ENCODE measurements at places on chromosomes 12 and 14.

DNA sequence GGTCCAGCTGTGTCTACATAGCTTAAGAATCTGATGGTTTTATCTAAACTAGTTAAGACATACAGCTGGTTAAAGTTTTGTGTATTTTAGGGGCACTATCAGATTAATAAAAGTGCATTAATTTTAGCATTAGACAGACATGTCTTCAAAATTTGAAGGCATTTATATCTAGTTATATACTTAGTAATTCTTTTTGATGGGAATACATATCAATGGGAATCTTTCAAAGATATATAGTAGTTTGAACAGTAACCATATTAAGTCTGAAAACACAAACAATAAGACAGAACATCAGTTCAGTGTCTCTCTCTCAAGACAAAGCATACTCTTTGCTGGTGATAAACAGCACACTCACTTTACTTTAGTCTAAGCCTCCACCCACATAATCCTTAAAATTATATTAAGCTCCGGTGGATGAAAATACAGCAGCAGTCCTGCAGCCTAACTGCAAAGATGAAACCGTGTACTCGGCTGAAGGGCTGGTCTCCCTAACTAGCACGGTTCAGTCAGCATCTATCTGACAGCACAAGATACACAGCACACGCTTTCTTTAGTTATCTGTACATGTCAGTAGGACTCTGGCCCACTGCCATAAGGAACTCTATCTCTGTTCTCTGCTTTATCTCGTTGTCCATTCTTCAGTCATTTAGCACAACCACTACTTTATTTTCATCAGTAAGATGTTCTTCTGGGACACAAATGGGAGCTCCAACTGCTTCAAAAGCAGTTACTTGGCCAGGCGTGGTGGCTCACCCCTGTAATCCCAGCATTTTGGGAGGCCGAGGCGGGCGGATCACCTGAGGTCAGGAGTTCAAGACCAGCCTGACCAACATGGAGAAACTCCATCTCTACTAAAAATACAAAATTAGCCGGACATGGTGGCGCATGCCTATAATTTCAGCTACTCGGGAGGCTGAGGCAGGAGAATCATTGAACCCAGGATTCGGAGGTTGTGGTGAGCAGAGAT lies 80.5 kb downstream of the MED13L start:
- no peak for DNase-seq

DNA sequence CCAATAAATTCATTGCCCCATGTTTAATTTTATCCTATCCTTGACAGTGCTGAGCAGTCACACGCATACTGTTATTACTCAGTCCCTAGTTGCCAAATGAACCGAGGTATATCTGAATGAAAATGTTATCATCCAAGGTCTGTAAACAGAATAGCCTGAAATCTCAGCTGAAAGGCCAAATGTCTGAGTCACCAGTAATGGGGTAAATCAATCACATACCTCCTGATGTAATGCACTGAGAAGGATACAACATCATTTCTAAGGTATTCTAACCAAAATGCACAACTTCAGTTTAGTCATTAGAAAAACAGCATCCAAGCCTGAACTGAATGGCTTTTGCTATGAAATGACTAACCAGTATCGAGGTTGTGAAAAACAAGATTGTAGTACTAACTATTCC lies 228.6 kb downstream of the DPF3 start:
- no peak for DNase-seq

- no peak for DNase-seq
Measured at GRCh38 chr12:128339631-128340030, 72.7 kb downstream of the TMEM132C start.

DNA sequence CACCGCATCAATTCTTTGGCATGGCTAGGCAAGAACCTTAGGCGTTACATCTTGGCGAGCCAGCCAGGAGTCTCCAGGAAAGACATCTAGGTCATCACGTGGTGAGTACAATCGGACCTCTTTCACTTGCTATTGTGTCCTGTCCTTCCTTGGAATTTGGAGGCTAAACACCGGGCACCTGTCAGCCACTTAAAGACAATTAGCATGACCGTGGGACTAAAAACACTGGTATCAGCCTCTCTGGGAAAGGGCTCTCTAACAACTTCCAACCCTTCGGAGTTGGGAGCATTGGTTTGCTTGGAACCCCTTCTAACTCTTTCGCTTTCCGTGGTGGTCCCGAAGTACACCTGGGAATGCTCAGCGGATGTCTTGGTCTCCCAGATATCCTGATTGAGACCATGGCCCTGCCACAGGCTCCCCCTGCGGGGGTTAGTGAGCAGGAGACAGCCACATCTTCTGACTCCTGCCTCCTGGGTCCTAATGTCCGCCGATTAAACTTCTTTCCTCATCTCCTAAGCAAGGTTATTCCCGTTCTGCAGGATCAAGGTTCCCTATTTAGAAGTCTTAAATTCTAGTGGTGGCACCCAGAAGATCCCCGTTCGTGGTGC lies 971.7 kb downstream of the FSCB start:
- DNase-seq: no peak

- no peak for DNase-seq
Measured at GRCh38 chr14:37062191-37062803, 110.1 kb downstream of the SLC25A21 start.

GRCh38 chr12:14771651-14772137 lies 31.6 kb downstream of the WBP11 start:
- DNase-seq: peak; percentile 81

DNA sequence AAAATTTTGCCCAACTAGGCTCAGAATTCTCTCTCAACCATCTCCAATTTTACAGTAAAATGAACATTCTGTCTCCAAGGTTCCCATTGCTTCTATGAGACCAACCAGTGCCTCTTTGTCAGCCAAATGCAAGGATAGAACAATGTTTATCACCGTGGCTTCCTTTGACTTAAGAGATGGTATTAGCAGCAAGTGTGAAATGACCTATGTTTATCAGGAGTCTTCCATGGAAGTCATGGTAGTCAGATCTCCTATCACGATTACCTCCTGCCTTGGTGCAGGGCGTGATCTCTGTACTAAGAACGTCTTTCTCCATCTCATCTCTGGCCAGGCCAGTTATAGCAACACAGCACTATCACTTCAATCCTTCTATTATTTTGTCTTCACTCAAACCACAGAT lies 6.1 kb upstream of the BCL2L14 start:
- no peak for DNase-seq

- DNase-seq: no peak
Measured at GRCh38 chr14:20455355-20456300, 602 bp downstream of the APEX1 start.

DNA sequence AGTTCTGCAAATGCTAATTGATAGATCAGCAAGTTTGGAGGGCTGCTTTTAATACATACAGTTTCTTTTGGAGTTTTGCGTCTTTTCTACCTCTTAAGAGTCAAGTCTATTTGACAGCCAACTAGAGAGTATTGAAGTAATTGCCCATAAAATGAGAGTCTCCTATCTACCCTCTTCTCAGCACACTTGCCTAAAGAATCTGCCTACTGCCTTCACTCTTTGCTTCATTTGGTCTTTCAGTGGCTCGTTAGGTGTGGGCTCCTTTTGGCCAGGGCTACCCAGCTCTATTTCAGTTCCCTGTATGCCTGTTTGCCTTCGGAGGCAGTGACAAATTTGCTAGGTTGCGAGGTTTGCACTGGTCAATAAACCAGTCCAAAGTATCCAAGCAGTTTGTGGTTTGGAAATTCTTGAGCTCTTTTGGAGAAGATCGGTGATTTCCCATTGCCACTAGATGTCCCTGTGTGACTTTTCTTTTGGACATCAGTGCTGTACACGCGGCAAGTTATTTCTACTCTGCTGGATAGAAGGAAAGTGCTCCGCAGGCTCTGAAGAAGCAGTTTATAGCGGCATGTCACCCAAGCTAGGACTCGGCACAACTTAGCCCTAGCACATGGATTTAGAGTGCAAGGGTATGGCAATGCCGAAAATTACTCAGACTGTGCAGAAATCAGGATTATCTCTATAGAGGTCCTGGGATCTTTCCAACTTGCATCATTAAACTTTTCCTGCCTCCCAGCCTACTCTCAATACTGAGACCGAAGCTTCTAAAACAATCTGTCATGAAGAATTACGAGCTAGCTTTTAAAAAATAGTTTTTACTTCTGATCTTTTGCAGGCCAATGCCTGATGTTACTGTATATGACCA lies 38.6 kb downstream of the MGST1 start:
- no peak for DNase-seq

GRCh38 chr12:99522456-99522855 lies 125.1 kb upstream of the GARIN6 start:
- no peak for DNase-seq

DNA sequence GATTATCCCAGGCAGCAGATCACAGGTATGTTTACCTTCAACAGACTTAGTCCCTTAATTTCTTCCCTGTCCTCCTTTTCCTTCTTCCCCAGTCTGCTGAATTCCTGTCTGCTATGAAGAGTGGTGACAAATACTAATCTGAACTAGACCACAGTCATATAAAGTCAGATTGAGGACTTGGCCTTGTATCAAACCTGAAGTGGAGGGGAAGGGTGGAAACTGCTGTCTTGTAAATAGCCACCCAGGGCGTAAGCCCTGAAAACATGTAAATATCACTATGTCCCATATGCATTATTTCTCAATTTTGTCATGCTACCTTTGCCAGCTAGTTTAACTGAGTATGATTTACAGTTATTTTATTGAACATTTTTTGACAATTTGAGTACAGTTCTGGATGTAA lies 368.0 kb downstream of the CCDC91 start:
- no peak for DNase-seq

GRCh38 chr12:77354766-77355362 lies 289.5 kb upstream of the E2F7 start:
- no peak for DNase-seq

DNA sequence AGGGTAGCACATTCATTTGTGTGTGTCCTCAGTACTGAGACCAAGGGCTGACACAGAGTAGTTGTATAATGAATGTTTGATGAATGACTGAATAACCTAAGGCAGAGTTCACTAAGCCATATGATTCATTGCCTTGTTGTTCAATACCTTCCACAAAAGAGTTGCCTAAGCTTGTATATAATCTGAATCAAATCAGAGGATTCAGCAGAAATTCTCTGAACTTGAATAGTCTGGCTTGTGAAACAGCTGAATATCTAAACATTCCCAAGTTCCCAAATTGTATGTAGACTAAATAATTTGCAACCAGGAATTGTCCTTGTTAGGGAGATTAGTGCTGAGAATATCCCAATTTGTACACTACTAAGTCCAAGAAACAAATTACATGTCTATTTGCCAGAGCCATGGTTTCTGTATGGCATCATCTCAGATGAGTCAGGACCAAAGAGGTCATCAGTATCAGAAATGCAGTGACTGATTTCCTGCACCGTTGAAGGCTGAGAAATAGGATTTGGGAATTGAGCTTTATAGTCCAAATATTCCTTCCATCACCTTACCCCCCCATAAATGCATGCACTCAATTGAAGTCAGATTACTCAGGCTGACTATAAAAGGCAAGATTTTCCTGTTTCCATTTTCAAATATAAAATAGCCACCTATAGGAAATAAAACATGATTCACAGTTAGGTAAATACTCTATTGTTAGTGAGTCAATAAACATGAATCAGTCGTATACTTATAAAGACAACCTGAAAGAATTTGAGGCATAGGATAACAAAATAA lies 168.7 kb downstream of the PHLDA1 start:
- no peak for DNase-seq

DNA sequence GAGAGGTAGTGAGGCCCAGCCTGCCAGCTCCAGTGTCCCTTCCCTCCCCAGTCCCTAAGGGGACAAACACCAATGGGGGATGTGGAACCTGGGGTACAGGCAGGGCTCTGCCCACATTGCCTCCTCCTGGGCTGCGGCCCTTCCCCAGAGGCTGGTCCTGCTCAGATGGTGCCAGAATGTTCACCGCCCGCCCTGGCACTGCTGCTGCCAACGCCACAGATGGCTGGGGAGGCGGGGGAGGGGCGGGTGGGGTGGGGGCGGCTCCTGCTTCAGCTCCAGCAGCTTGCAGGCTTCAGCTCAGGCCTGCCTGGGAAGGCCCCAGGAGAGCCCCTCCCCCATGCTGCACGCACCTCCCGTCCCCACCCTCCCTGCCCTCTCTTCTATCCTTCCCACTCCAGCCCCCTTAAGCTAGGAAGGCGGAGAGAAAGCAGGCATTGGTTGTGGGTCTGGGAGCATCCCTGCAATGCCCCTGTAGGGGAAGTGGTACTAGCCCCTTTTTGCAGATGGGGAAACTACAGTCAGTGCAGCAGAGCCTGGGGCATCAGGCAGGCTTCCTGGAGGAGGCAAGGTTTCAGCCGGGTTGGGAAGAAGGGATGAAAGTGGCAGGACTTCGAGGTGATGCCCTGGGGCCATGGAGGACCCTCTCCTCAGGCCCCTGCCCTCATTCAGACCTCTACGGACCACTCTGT lies 2.0 kb upstream of the BEGAIN start:
- DNase-seq: no peak

- peak; percentile 86 for DNase-seq
Measured at GRCh38 chr12:25051656-25052195, 102.8 kb upstream of the BCAT1 start.

DNA sequence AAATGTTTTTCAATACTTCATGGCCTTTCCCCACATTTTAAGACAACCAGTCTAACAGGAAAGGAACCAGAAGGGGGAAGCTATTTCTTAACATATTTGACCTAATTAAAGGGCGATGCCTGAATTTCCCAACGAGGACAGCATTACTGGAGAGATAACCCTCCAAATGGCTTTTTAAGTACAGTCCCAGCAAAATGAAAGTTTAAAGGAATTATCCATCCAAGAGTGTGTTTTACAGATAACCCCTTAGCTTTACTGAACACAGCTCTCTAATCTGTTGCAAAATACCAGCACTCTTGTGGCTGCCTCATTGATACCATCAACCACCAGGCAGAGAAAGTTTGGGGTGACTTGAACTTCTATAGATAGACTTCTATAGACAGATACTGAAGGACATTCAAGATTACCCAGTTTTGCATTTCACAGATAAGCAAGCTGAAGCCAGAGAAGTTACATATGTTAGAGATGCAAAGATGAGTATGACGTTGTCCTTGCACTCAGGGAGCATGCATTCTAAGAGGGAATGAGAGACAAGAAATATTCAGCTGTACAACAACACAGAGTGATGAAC lies 41.3 kb upstream of the DUSP6 start:
- no peak for DNase-seq

- DNase-seq: no peak
Measured at GRCh38 chr12:103494734-103495468, 867 bp downstream of the C12orf42 start.

- no peak for DNase-seq
Measured at GRCh38 chr12:89844539-89844938, 135.9 kb upstream of the ATP2B1 start.
